CD4-positive, alpha-beta T cell treated with Interleukin-10 for 1 hour (primary cell): ENCODE measurements at places on chromosomes 2 and 18.

- DNase-seq = no peak
Measured at GRCh38 chr18:42883169-42883568, 232.3 kb downstream of the RIT2 start.

DNA sequence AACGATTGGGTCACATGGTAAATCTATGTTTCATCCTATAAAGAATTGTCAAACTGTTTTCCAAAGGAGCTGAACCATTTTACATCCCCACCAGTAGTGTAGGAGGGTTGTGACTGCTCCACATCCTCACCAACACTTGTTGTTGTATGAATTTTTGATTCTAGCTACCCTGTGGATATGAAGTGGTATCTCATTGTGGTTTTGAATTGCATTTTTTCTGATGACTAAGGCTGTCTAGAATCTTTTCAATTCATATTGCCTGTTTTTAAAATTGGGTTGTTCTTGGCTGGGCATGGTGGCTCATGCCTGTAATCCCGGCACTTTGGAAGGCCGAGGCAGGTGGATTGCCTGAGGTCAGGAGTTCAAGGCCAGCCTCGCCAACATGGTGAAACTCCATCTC is 44.5 kb downstream of the TXNL1 start:
- DNase-seq = no peak

- no peak for DNase-seq
Measured at GRCh38 chr2:147147802-147148201, 697.0 kb upstream of the ACVR2A start.

DNA sequence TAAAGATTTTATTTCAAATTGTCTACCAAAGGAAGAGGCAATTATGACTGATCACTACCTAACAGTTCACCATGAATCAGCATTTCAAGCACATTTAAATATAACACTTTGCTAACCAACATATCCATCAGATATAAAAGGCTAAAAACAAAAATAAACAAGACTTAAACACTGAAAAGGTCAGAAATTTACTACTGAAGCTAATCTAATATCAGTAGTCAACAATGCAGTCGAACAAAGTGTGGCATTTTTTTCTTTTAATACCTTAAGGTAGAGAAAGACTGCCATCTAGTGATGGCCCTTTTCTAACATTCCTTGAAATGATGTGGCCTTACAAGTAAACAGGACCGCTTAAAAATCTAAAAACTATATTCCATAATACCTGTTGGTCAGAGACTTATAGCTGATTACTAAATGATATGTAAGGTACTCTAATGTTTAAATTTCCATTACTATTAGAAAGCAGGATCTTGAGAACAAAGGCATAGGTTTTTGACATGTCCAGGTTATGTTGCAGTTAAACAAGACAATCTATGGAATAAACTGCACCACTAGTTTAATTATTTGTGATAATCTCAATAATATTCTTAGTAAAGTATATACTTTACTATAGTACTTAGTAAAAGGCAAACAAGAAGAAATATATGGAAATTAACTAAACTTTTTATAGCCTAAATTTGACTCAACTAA is 80.0 kb downstream of the EXOC6B start:
- DNase-seq = peak; percentile 43

GRCh38 chr18:28062443-28062842 is 114.5 kb downstream of the CDH2 start:
- no peak for DNase-seq

GRCh38 chr2:121335294-121336290 is 50.6 kb upstream of the TFCP2L1 start:
- no peak for DNase-seq

DNA sequence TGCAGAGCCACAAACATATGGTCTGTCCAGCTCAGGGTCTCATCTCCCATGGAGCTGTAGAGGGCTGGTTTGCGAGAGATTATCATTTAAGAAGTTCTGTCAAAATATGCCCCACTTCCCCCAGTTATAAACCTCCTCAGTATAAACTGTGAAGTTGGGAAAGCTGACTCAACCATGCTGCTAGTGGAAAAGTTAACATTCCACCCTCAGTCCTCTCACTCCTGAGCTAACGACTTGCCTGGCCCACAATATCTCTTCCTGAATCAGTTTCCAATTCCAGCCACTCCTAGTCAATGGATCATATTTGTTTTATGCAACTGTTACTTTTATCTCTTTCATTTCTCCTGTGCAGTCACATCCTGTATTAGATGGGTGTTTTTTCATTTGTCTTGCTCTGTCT is 326.2 kb downstream of the SETBP1 start:
- DNase-seq = no peak

- no peak for DNase-seq
Measured at GRCh38 chr18:8376113-8376512, 233.1 kb upstream of the RAB12 start.
